ENCODE measurements at places on chromosomes 5 and 9.

GRCh38 chr5:71475788-71476384, 20.4 kb downstream of the BDP1 start:
- DNase-seq, result peak; percentile 54

DNA sequence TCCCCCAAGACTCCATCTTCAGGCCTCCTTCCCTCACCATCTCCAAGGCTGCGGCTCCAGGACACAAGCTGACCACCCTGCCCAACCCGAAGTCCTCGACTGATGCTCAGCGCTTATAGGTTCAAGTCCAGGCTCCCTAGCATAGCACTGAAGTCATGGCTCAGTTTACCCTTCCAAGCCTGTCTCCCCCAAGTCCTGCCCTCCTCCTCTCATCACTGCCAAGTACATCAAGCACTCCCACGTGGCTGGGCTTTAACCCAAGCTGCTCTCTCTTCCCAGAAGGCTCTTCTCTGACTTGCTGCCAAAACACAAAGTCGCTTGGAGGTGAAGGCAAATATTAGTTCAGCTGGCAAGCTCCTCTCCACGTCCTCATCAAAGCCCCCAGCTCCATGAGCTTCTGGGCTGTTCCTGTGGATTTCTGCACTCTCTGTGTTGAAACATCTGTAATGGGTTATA, 22.1 kb upstream of the MARCHF6 start:
- no peak for DNase-seq

GRCh38 chr5:126732716-126733115, 44.2 kb upstream of the LMNB1 start:
- DNase-seq, result no peak

GRCh38 chr5:145984072-145984471, 47.7 kb downstream of the SH3RF2 start:
- DNase-seq, result no peak

DNA sequence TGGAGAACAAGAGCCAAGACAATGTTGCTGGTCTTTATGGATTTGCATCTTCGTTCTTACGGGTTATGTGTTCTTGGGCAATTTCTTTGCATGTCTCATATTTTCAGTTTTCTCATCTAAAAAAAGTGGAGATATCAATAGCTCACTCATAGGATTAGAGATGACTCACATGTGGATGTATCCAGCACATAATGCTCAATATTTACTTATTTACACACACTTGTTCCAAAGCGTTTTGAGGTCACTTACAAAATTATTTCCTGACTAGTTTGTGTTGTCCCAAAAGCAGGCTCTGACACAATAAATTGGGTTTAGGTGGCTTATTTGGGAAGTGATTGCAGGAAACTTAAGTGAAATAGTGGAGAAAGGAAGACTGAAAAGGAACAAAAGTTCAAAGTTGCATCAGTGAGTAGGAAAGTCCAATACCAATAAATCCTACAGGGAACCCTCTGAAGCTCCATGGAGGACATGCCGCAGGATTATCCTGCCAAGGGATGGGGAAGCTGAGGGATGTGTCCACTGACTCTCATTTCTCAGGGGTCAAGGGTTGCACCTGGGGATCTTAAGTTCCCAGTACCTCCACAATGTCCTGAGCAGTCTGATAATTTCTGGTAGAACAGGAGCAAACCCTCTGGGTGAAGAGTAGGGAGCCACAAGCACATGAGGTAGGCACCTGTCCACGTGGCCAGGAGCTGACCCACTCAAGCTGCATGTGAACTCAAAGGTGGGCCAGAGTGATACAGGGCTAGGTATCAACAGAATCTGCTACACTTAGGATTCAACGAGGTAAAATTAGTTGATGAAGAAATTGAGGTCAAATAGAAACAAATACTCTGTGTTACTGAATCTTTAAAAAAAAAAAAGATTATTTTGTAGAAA, 37.4 kb upstream of the SLC44A1 start:
- peak; percentile 24 for DNase-seq

DNA sequence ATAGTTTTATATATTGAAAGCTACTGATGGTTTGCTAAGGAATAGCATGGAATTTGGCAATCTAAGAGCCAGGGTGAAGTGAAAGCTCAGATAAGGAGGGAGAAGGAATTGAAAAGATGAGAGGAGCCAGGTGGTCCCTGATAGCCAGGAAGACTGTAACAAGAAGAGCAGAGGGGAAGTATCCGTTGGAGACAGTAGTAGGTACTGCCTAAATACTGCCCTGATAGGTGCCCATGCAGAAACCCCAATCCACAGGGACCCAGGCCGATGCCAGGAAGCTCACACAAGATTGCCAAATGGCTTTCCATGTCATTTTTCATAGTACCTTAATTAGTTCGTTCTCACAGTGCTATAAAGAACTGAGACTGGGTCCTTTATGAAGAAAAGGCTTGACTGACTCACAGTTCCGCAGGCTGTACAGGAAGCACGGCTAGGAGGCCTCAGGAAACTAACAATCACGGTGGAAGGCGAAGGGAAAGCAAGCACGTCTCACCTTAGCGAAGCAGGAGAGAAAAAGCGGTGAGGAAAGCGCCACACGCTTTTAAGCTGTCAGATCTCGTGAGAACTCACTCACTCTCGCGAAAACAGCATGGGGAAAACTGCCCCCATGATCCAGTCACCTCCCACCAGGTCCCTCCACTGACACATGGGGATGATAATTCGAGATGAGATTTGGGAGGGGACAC, 13.0 kb downstream of the ACTL7B start:
- no peak for DNase-seq

GRCh38 chr5:135718151-135718550, 116.3 kb upstream of the SLC25A48 start:
- DNase-seq, result peak; percentile 51

GRCh38 chr5:59923465-59923864, 29.9 kb upstream of the PDE4D start:
- DNase-seq, result peak; percentile 15

DNA sequence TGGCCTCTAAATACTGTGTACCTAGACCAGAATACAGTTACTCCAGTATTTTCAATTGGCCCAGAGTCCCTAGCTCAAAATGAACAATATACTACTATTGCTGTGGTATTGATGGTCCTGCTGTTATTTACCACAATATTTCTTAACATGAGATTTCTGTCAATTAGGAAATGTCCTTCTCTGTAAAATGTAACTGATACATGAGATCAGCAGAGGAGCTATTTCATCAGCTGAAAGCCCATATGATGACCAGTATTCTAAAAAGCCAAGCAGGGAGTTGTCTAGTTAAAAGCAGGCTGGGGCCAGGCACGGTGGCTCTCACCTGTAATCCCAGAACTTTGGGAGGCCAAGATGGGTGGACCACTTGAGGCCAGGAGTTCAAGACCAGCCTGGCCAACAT, 187.7 kb upstream of the PTGER4 start:
- no peak for DNase-seq

DNA sequence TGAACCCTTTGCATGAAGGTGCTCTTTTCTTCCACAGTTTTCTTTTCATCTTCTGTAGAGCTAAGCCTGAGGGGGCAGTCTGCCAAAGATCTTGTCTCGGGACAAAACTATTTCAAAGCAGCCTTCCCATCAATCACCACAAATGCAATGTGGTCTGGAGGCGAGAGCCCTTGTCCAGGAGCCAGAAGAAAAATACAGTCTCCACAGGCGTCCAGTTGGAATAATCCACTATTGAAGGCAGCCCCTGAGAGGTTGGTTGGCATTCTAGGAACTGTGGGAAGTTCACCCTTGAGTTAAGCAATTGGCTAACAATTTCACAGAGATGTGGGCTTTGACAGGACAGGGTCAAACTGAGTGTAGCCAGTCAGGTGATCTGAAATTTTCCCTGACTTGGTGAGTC, 72.0 kb downstream of the SEMA6A start:
- no peak for DNase-seq

DNA sequence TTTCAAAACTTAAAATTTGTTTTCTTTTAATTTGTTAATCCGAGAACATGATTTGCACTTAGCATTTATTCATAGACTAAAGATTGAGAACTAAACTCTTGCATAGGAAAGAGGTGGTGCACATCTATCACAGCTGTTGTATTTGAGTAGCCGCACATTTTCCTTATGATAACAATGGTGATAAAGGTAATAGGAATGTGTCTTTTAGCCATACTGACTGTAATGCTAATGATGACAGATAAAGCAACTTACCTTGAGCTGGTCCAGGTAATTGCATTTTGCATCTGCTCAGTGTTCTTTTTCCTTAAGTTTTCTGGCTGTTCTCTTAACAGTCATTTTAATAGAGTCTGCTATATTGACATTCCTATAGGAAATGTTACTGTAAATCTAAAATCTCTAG, 19.0 kb downstream of the PHAX start:
- DNase-seq, result no peak

GRCh38 chr5:52579391-52579790, 208.3 kb upstream of the ITGA1 start:
- no peak for DNase-seq

- no peak for DNase-seq
Observed at GRCh38 chr5:111173476-111173875, 50.7 kb upstream of the CAMK4 start.

GRCh38 chr5:153624451-153624765, 133.9 kb downstream of the GRIA1 start:
- DNase-seq, result no peak

- no peak for DNase-seq
Observed at GRCh38 chr5:172724242-172725183, 46.5 kb downstream of the DUSP1 start.

DNA sequence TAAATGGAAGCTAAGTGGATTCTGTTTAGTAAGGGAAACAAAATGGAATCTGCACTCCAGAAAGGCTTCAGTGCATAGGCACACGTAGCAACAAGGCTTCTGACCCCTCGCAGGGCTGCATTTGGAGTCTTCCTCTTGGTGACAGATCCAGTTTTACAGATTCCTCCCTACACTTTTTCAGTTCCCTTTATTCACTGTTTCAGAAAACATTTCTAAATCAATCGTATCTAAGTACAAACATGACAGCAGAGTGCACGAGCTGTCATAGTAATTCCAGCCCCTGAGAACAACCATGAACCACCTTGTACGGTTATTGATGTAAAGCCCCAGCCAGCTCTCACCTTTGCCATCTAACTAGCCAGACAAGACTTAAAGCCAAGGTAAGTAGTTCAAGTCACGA, 491.6 kb downstream of the SEMA5A start:
- no peak for DNase-seq

DNA sequence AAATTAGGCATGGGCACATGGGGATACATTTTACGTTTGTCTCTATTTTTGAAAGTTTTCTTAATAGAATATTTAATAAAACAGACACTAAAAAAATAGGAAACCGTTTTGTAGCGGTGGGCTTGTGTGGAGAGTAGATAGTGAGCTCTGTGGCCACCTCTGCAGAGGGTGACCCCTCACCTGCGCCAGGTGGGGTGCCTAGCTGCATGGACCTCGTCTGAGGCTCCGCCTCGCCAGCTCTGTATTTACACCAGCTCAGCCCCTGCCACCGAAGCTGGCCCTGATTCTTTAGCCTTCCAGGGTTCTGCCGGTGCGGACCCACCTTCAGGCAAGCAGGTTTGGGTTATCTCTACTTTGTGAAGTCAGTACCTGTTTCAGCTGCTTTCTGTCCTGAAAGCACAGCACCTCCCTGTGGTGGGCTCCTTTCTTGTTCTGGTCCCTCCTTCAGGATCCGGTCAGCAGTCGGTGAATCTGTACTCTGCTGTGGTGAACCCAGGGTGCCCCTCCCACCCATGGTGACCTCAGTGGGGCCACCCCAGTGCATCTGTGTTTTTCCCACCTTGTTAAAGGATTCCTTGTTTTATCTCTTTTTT, 105.2 kb upstream of the CACNA1B start:
- DNase-seq, result no peak

DNA sequence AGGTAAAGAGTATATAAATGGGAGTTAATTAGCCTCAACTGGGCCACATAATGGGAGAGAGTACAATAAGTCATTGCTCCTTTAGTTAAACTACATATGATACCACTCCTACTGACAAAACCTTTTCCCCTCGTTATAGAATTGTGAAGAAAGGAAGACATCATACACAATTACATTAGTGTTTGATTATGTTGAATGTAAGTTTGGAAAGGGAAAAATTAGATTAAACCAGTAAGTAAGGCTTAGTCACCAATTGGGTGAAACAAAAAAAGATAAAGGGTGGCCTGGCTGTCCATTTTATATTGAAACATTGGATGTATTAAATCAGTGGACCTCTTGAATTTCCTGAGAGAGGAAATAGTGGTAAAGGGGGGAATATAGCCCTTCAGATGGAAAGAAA, 464.3 kb upstream of the PAPPA start:
- DNase-seq, result no peak

DNA sequence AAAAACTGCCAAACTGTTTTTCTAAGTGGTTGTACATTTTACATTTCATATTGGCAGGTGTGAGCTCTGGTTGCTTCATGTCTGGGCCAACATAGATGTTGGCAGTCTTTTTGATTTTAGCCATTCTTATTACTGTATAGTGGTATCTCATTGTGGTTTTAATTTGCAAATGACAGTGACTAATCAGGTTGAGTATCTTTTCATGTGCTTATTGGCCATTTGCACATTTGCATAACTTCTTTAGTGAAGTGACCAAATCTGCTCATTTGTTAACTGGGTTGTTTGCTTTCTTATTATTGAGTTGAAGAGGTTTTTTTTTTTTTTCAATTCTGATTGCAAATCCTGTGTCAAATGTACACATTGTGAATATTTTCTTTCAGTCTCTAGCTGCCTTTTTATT, 36.9 kb upstream of the MSX2 start:
- DNase-seq, result no peak

Measured in AG20443 (cell line).